Stimulated activated CD4-positive, alpha-beta T cell treated with anti-CD3 and anti-CD28 coated beads, Interleukin-15, amount 100 ng/mL, for 1 hour (primary cell): ENCODE measurements at places on chromosomes 5 and 9.

DNA sequence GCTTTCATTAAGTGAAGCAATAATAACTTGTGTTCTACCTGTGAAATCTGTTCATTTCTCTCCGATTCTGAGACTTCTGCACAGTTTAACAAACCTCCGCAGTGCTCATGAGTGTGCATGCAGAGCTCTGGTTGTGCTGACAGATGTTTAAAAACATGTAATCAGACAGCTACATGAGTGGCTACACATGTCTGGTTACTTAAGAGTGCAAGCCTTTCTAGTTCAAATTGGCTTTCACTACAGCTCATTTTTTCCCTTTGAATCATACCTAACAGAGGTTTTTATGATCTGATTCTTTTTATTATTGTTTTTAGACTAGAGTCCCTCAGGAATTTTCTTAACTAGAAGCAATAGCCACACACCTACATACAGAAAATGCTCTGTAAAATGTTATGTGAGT is 310.2 kb downstream of the ARRDC3 start:
- DNase-seq: no peak

DNA sequence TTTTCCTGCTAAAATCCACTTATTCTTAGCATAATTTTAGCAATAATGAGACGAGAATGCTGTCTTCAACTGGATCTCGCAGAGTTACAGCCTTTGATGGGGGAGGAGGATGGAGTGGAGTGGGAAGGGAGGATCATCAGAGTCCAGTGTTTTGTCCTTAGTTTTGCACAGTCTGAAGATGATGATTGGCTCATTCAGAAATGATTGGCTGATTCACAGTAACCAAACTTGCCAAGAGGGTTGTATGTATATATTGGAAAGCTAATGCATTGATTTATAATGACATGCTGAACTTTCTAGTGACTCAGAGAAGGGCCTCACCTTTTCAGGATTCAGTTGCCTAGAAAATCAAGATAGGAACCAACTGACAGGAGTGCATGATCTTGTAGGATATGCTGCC is 448.0 kb downstream of the CCDC171 start:
- no peak for DNase-seq

DNA sequence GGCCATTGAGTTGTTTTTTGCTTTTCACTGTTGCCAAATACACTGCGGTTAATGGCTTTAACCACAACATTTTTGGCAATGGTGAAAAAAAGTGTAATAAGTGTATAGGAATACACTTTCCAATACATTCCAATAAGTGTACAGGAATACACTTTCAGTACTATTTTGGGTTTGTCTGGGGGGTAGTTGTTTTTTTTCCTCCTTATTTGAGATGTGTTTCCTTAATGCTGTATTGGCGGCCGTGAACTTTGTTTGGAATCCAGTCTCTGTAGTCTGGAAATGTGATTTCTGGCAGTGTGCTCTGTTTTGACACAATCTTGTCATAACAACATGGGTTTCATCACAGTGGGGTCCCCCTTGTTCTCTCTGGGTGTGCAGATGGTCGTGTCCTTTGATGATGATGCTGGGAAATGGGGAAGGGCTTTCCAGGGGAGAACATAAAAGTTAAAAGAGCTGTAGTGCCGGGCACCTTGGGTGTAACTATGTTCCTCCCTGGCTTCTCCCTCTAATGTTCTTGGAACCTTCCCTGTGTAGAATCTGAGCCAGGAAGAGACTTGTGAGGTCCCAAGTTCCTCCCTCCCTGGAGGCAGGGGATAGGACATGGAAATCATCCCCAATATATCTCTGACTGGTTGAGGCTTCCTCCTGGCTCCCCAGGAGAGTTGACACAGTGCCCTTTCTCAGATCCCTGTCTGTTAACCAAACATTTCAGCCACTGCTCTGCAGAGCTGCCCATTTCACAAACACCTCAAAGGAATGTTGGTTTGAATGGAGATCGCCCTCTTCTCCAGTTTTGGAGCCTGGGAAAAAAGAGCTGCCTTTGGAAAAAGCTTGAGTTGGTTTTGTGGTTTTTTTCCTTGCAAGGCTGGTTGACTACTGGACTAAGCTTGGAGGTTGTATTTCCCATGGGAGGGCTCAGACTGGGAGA is 44.8 kb downstream of the RCL1 start:
- no peak for DNase-seq

GRCh38 chr9:30722065-30722464 is 1662.4 kb upstream of the ACO1 start:
- DNase-seq: no peak

DNA sequence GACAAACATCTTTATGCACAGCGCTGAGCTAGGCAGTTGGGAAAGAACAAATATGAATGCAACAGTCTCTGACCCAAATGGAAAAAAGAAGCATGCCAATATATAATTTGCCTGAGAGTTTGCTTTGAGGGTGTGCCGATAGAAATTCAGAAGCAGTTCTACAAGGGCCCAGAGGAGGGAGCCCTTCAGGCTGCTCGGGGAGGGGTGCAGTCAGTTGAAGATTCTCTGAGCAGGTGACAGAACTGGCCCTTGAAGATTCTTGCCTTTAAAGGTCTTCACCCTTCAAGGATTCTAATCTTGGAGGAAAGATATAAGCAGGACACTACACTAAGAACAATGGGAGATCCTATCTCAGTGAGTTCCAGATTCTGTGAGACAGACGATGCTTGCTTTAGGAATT is 3.7 kb upstream of the PAPPA start:
- DNase-seq: no peak

DNA sequence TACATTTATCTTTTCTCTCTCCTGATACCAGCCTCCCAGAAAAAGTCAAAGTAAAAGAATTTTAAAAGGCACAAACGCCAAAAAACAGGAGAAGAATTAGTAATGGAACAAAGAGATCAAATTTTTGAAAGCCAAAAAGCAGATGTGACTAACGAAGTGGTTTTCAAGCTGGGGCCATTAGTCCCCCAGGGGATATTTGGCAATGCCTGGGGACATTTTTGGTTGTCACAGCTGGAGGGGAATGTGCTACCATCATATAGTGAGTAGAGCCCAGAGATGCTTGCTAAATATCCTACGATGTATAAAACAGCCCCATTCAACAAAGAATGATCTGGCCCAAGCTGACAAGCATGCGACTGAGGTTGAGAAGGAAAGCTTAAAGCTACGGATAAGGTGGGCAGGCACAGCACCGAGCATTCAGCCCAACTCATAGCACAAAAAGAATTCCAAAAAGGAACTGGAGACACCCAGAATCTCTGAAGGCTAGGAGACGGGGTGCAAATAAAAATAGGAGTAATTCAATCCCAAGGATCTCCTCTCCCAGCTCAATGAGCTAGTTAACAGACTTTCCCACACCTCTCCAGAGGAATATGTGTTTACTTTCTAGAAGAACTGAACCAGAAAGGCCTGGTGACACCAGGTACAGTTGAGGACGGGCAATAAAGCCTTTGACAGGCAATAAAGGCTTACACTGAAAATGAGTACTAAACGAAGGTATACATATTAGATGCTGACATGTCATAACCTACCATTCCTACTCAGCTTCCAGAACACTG is 269.0 kb downstream of the DENND1A start:
- no peak for DNase-seq

DNA sequence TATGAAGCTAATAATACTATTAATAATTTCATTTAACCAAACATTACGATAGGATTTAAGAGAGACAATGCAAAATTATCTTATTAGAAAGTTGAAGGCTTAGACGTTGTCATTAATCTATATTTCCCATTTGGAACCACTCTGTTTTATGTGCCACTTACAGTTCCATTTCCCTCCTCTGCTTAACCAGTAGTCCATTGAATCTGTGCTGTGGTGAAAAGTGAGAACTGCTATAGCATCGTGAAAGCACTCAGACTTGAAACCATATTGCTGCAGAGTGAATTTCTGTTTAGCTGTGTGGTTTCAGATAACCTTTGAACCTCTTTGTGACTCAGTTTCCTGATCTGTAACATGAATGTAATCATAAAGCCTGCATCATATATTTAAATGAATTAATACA is 2304.5 kb downstream of the MAT2B start:
- no peak for DNase-seq

DNA sequence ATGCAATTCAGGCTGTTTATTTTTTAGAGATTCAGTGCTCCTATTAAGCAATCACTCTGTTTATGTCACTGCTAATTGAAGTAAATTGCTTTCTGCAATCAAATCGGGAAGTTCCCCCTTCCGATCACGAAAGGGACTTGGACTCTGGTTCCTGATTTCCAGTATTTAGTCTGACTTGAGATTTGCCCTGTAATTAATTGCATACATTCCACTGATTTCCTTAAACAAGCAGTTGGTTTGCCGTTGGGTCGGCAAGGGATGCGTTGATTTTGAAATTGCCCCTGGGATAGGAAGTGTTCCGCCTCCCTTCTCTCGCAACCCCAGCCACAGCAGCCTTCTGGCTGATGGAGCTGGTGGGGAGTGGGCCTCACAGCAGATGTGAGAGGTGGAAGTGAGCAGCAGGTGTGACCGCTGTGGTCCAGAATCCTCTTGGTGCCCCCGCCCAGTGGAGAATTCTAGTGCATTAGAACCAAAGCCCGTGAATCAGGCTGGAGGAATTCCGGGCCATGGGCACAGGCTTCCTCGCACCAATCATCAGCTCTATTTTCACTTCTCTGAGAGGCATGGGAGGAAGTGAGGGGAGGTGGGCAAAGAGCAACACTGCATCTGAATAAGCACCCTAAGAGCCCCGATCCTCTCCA is 102.5 kb downstream of the SPRY4 start:
- DNase-seq: no peak

DNA sequence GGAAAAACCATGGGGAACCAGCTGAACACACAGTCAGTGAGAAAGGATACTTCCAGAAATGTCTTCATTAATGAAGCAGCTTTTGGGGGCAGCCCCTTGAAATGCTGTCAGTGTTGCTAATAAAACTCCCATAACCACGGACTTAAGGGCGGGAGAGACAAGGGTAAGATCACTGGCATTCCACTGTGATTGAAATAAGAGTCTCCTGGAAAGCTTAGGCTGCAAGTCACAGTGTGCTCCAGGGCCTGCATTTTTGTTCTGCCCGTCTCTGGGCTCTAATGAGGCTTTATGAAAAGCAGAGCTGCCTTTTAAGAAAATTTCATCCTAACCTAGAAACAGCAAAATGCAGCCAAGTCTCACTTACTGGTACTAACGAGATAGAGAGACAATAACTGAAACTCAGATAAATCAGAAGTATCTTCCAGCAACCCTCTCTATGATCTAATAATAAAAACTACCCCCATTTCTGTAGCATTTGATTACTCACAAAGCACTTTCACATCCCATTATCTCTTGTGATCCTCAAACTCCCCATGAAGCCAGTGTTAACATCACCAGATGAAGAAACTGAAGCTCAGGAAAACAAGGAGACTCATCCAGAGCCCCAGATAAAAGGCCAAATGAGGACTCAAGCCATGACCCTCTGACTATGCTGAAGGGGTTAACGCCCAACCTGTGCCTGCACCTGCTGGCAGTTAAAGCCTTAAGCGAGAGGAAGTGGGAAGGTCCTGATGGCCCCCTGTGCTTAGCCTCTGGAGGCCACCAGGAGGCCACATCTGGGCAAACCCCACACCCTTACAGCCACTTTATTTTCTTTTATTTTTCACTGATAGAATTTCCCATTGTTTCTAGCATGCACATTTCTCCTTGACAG is 37.5 kb downstream of the SPOCK1 start:
- no peak for DNase-seq

DNA sequence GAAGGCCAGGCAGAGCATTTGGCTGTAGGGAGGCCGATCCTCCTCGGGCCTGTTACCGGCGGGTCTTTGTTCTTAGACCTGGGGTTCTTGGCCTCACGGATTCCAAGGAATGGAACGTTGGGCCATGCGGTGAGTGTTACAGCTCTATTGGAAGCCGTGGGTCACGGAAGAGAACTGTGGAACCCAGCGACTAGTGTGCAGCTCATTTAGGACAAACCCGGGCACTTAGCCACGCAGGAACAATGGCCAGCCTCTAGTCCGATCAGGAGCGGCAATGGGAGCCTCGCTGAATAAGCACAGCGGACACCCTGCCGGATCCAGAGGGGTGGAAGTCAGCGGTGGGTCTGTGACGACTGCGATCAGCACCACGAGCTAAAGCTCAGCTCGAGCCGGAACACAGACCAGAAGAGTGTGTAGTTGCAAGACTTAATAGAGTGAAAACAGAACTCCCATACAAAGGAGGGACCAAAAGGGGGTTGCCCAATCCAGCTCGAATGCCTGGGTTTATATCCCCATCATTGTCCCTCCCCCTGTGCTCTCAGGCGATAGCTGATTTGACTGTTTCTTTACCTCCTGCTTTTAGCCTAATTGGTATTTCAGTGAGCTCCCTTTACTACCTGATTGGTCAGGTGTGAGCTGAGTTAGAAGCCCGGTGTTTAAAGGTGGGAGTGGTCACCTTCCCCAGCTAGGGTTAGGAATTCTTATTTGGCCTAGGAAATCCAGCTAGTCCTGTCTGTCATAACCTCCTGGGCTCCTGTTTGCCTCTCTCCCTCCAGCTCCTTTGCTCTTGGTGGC is 53.7 kb upstream of the RPL26L1 start:
- DNase-seq: no peak

DNA sequence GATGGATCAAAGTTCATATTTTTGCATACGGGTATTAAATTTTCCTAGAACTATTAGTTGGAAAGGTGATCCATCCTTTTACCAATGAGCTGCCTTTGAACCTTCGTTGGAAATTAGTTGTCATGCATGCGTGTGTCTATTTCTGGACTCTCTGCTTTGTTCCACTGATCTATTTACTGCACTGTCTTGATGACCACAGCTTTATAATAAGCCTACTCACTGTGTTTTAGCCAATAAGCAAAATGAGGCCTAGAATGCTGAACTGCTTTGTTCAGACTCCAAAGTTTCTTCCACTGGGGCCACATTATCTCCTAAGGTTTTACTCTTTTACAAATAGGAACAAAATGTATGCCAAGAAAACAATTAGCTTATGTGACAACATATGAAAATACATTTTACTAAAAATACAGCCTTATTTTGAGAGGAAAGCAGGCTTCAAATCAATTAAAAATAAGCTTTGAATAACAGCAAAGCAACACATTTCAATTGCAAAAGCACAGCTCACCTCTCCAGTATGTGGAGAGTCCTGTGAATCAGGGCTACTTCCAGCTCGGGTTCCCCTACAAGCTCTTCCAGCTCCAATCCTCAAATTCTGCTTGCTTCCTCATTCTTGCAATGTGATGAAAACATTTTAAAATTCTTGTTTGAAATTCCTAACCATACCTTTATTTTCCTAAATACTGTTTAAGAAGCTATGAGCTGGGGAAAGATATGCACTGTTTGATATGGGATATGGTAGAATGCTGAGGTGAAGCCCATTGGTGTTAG is 72.0 kb downstream of the RETREG1 start:
- no peak for DNase-seq

DNA sequence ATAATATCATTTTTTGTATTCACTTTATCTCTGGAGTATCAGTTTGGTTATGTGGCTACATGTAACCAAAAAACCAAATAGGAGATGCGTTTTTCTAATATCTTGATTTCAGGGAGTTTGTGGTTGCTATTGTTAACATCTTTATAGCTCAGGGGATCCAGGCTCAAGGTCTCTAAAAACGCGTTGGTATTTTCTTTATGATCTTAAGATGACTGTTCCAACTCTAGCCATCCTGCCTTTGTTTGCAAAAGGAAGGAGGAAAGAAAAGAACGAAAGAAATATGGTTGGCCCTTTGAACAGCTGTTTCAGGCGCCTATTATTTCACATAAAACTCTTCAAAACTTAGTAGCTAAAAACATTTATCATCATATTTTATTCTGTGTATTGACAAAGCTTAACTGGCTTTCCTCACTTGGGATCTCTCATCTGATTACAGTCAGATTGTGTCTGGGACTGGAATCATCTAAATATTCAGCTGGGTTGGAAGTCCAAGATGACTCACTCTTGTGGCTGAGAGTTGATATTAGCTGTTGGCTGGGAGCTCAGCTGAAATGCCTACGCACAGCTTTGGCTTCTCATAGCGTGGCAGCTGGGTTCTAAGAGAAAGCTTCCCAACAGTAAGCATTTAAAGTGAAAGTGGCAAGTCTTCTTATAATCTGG is 60.1 kb downstream of the FAM174A start:
- no peak for DNase-seq
